ENCODE measurements at places on chromosomes 7 and 10.

DNA sequence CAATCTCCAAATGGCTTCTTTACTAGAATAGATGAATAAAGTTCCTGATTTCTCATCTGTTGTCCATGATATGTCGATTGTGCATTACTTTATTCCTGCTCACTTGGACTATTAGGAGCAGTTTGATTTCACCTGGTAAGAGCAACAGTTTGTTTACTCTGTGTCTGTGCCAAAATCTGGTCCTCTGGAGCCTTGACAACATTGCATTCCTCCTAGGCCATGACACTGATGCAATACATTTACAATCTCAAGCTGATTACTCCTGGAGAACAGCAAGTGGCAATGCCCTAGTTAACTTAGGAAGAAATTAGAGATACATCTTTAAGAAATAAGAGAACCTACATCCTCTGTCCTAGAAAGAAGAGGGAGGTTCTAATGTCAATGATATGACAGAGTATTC is 71.8 kb downstream of the SGCE start:
- DNase-seq, result no peak

- DNase-seq, result no peak
Observed at GRCh38 chr10:125316436-125316835, 156.1 kb upstream of the CTBP2 start.

GRCh38 chr10:5219262-5219661 is 22.6 kb downstream of the AKR1C4 start:
- DNase-seq, result no peak

- peak; percentile 83 for DNase-seq
Observed at GRCh38 chr7:52168085-52168484, 851.5 kb upstream of the COBL start.

DNA sequence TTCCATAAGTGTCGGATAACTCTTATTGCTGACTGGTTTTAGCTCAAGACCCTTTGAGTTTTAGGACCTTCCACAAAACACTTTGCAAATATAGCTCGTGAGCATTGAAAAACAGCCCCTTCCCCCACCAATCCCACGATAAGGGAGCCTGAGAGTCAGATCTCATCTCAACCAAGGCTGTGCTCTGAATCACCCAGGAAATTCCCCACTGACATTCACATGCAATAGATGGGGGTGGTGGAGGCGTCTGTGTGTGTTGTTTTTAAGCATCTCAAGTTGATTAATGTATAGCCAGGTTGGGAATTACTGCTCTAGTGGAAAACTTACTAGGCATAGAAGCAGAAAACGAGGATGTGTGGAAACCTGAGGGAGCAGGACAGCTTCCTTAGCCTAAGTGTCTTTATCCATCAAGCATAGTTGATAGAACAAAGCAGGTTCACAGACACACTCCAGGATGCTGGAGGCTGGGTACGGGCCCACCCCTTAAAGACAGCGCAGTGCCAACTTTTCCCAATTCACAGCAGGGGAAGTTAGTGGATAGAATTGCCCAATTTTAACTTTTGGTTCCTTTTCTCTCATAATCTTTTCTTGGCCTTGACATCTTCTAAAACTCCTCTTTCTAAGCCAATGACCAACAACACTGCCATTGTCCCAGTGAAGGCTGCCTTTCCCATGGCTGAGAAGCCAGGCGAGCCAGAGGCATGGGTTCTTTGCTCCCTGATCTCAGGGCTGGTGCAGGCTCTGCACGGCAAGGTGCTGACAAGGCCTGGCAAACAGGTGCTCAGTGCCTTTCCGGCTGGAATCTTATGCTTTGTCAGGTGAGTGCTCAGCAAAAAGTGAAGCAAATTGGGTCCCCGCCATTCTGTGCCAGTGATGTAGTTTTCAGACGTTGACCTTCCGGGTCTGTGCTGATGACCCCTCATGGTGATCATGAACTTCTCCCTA is 98.5 kb upstream of the INSIG1 start:
- no peak for DNase-seq

DNA sequence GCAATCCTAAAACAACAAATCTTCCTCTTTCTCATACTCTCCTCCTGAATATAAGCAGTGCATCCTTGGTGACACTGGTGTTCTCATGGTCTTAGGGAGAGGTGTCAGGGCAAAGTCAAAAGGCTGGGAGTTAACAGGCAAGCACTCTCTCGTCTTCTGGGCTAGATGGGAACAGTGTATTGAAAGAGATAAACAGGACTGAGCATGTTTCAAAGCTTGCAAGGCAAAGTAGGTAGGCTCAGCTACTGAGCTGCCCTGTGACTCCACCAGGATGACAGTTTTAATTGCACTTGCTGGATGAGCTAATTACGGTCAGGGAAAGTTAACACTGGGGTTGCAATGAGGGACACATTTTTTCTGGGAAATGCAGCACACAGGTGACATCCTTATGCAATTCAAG is 554.9 kb upstream of the NRP1 start:
- no peak for DNase-seq

- DNase-seq, result no peak
Observed at GRCh38 chr7:21773326-21773725, 172.4 kb downstream of the CDCA7L start.

DNA sequence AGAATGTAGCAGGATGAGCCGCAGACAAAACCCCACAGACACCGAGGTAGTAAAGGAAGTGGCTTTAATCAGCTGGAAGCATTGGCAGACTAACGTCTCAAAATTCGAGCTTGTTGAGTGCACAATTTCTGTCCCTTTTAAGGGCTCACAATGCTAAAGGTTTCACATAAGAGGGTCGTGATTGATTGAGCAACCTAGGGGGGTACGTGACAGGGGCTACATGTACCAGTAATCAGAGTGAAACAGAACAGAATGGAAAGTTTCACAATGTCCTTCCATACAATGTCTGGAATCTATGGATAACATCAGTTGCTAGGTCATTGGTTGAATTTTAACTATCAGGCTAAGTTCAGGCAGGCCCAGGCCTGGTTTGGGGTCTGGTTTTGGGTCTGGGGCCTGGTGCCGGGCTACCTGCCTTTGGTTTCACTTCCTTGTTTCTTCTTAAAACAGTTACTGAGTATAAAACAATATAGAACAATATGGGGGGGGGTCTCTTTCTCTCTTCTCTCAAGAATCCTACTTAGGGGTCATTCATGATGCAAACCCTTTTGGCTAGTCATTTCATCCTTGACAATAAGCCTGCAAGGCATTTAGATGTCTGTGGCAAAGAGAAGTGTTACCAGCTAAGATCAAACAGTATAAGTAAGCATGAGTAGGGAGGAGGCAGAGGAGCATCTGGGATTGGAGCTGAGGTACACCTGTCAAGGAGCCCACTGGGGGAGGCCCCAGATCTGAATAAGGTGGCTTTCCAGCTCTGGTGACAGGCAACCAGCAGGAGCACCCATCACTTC is 364.1 kb downstream of the TNS3 start:
- DNase-seq, result no peak

DNA sequence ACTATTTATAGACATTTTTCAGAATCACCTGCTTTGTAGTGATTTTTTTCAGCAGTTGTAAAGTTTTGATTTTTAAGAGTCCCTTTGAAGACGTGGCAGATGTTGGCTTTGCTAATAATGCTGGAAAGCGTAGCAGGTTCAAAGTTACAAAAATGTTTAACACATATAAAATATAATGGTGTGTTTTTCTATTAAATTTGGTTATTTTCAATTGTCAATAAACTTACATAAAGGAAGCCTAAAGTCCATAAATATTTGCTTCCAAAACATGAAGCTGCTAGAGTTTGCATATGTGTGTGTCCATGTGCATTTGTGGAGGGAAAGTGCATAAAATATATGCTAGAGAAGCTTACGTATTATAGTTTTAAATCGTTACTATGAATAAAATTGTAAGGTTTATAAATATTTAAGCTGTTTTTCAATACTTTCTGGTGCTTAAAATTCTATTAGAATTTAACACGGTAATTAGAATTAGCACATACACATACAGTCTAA is 3.7 kb downstream of the MEOX2 start:
- DNase-seq, result no peak

DNA sequence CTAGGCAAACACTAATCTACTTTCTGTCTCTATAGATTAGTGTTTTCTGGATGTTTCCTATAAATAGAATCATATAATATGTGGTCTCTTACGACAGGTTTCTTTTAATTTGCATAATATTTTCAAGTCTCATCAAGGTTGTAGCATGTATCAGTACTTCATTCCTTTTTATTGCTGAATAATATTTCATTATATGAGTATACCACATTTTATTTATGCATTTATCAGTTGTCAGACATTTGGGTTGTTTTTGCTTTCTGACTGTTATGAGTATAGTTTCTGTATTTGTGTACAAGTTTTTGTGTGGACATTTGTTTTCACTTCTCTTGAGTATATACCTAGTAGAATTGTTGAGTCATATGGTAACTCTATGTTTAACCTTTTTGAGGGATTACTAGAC is 48.2 kb downstream of the SHOC2 start:
- no peak for DNase-seq

DNA sequence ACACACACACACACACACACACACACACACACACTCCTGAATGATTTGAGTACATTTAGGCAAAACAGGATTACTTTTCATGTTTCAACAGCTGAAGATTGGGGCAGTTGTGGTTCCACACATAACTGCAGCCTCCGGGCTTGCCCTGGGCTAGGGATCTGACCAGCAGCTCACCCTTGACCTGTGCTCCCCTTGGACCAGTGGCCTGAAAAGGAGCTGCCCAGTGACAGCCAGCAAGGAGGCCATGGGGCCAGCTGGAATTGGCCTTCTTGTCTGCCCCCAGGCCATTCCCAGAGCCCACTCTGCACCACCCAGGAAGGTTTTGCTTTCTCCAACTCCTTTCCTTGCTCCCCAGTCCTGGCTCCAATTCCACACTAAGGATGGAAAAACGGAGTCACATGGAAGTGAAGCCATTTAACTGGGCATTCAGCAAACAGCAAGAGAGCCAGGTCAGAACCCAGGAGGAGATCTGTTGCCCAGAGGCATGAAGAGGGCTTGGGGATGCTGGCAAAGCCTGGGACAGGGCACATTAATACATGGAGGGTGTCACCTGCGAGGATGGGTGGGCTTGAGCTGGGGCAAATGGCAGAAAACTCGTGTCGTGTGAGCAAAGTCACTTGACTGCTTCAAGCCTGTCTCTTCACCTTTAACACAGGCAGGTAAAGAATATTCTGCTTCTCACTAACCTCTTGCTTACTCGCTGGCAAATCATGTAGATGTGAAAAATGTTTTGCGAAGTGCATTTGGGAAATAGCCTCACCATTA is 61.5 kb upstream of the GDF10 start:
- DNase-seq, result peak; percentile 11

DNA sequence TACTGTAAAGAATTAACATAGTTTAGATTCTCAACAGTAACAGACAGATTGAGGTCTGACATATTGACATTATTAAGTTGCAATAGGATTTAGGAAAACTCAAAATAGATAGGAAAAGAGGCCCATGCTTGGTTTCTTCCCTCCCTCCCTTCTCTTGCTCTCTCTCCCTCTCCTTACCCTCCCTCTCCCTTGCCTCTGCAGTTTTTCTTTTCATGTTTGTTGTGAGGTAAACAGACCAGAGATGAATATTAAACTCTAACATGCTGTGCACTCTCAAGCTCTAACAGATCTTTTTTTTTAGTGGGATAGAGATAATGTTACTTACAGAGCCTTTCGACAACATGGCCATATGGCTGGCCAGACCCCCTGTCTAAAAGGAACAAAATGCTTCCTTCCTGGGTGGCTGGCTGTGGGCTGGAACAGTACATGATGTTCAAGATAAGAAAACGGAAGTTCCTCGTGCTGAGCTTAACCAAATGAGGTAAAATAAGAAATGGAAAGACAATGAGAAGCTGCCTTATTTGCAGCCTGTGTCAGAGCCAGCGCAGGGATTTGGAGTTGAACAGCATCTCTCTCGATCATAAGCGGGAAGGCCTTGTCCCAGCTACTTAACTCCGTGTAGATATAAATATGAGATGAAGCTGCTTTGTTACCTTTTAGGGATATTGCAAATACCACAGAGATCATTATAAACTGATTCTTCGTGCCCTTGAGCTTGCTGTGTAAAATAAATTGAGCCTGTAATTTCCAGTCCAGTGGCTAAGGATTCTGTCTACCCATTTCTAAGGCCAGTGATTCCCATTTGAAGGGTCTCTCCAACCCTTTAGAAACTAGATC is 391.9 kb upstream of the NPVF start:
- no peak for DNase-seq

DNA sequence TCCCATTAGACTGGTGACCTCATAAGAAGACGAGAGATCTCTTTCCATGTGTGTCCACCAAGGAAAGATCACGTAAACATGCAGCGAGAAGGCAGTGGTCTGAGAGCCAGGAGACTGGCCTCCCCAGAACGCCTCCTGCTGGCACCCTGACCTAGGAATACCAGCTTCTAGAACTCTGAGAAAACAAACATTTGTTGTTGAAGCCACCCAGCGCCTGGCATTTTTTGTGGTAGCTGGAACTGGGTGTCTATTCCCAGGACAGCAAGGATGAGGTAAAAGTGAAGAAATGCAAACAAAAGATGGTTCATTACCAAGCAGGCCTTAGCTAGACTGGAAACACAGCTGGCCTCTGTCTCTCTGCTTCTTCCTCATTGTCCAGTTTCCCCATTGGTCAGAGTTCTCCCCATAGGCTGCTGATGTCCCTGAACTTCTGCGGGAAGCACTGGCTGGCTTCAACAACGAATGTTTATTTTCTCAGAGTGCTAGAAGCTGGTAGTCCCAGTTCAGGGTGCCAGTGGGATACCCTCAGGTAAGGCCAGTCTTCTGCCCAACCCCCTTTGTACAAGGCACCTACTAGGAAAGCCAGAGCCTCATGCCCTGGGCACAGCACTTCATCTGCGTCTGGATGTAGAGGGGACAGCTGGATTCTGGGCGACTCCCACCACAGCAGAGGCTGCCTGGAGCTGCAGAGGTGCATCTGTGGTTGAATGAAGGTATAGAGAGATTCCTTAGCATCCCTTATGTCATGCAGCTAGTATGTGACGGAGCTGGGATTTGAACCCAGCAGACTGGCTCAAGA is 304.9 kb downstream of the TCERG1L start:
- no peak for DNase-seq

GRCh38 chr10:75954486-75954885 is 523.1 kb downstream of the LRMDA start:
- DNase-seq, result no peak

DNA sequence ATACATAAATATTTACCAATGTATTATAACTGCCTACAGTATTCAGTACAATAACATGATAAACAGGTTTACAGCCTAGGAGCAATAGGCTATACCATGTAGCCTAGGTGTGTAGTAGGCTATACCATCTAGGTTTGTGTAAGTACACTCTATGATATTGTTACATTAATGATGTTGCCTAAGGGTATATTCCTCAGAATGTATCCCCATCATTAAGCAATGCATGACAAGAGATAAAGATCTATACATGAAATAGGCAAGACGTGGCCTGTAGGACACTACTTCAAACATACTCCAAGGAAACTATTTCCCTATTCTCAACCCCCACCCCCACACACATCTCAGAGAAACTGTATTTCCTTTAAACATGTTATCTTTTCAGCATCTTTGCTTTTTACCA is 15.3 kb upstream of the ADAM22 start:
- DNase-seq, result no peak
